ENCODE measurements at places on chromosomes 13 and 19. TPM values are rescaled to one million over a fixed set of nuclear protein-coding genes. Genes with fewer than 3 reads are reported as not detected.

Gene FFAR1
- not detected for total RNA-seq

Gene ZNF780A
- total RNA-seq: 5.7 TPM

Gene TNFSF13B
- total RNA-seq: not detected

Gene PSG3
- not detected for total RNA-seq

Gene ZNF177
- total RNA-seq: 0.08 TPM

Gene CD37
- total RNA-seq: not detected

Gene ZNF724
- total RNA-seq: 5.0 TPM

Gene GGACT
- total RNA-seq: 8.7 TPM

Gene FBXO27
- total RNA-seq: 11.3 TPM

Gene COX6B1
- total RNA-seq: 481 TPM

Gene PRR12
- 6.0 TPM for total RNA-seq

Gene GPR183
- total RNA-seq: not detected
